Substantia nigra (tissue), 51 donors: ENCODE measurements at places on chromosomes 1 and 21.

DNA sequence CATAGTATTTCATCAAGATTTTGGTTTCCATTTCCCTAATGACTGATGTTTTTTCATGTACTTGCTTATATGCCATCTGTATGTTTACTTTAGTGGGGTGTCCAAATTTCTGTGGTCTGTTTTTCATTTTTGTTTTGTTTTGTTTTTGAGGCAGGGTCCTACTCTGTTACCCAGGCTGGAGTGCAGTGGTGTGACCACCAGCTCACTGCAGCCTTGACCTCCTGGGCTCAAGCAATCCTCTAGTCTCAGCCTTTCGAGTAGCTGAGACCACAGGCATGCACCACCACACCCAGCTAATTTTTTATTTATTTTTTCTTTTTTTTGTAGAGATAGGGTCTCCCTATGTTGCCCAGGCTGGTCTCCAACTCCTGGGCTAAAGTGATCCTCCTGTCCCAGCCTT, 378.0 kb upstream of the VAMP3 start:
- DNase-seq, result no peak

DNA sequence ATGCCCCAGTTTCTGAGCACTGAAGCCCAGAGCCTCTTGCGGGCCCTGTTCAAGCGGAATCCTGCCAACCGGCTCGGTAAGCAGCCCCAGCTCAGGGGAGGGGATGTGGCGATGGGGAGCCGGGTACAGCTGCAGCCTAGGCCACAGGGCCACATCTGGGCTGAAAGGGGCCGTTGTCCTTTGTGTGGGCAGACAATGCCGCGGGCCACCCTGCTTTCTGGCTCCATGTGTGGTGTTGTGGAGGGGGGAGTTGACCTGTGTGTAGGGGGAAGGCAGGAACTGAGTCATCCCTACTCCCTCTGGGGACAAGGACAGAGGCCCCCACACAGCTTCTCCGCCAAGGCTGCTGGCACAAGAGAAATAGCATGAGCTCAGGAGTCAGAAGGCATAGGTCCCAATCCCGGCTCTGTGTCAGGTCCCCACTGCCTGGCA, 26.0 kb downstream of the RPS6KA1 start:
- DNase-seq, result peak; percentile 95

- no peak for DNase-seq
Measured at GRCh38 chr1:209428241-209428921, 155.1 kb upstream of the CAMK1G start.

- no peak for DNase-seq
Measured at GRCh38 chr21:31644643-31645042, 14.8 kb upstream of the SOD1 start.

- no peak for DNase-seq
Measured at GRCh38 chr1:80054129-80054528, 1047.6 kb upstream of the ADGRL4 start.

- no peak for DNase-seq
Measured at GRCh38 chr1:71766748-71767147, 515.6 kb downstream of the NEGR1 start.

DNA sequence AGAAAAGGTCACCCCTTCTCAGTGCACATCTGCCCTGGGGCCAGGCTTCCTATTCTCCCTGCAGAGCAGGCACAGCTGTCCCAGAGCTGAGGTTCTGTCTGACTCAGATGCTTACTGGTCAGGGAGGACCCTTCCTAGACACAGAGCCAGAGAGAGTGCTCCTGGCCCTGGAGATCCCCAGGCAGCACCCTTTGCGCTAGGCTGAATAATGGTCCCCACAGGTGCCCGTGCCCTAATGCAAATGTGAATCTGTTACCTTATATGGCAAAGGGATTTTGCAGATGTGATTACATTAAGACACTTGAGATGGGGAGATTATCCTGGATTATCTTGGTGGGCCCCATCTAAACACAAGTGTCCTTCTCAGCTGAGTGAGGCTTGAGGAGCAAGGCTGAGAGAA, 2.6 kb upstream of the TNNI1 start:
- no peak for DNase-seq

GRCh38 chr21:32141318-32141633, 137.6 kb downstream of the MIS18A start:
- DNase-seq, result no peak

DNA sequence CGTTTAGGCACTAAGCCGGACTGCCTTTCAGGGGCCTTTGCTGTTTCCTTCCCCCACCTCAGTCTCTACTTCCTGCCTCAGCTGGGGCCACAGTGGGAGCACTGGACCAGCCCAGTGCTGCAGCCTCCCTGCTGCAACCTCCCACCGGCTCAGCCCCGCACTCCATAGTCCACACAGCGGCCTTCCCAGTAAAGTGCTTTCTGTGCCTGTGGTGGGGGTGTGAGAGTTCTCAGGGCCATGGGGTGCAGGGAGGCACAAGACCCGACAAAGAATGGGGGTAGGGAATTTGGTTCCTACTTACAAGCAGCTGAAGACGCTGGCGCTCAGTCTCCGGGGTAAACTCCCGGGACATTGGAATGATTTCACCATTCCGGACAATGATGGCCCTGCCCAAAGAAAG, 3.5 kb downstream of the PPM1J start:
- DNase-seq, result no peak

DNA sequence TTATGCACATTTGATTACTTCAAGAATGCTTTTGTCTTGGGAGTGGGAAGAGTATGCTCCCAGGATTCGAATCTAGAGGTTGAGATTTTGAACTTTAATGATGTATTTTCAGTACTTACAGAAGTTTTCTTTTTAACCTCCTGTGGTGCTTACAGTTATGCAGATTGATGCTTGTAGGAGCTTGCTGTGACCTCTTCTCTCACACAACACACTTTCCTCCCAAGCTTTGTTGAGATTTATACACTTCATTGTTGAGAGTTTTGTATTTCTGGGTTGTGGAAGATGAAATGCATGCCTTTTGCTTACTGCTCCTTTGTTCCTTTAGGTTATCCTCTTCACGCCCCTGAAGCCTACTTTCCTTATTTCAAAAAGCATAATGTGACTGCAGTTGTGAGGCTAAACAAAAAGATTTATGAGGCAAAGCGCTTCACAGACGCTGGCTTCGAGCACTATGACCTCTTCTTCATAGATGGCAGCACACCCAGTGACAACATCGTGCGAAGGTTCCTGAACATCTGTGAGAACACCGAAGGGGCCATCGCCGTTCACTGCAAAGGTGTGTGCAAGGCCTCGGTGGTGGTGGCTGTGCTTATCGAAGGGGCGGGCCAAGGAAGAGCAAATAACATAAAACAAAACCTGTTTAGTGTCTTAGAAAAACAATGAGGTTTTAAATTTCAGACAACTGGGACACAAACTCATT, 75.5 kb upstream of the GPR88 start:
- DNase-seq, result no peak

DNA sequence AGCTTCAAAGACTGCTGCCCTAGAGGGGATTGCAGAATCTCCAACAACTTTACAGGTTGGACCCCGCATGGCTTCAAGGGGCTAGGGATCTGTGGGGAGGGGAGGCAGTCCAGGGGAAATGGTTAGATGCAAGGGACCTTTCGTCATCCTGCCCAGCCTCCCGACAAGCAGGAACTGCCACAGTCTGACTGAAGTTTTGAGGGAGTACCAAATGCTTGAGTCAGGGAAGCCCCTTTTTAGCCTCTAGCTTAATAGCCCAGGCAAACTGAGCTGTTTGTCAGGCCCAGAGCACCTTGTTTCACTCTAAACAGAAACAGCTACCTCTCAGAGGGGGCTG, 1.1 kb downstream of the TOR3A start:
- no peak for DNase-seq

GRCh38 chr1:113977906-113978305, 1.4 kb upstream of the OLFML3 start:
- no peak for DNase-seq

- DNase-seq, result no peak
Measured at GRCh38 chr1:180155182-180155682, 563 bp downstream of the QSOX1 start.

GRCh38 chr1:210302501-210302900, 26.2 kb upstream of the HHAT start:
- peak; percentile 4 for DNase-seq

DNA sequence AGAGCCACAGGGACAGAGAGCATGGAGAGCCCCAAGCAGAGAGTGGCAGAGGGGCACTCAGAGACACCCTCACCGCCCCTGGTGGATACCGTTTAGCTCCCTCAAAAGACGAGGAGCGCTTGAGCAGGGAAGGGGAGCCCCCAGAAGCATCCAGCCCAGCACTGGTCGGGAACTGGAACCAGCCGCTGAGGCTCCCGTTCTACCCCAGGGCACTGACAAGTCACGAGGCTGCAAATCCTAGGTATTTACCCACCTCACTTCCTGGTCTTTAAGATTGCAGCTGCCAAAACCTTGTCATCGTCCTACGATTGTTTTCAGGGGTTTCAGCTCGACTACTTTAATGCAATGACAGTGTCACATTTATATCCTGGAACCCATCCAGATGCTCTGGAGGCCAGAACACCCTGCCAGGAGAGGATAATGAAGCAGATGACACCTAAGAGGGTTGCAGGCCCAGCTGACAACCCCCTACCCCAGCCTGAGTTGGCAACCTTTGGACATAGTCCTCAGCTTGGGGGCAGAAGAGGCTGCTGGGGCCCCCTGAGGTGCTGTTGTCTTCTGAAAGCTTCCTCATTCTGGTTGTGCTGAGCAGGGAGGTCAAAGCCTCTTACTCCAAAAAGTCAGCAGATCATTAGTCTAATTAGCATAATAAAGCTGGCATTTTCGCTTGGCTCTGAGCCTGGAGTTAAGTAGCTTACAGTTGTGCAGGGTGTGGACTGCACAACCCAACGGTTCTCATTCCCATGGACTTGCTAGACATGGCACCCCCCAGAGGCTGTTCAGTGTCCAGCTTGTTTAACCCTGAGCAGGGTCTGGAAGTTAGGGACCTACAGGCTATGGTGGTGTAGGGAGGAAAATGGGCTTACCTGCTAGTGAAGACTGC, 20.6 kb upstream of the BACE2 start:
- no peak for DNase-seq

DNA sequence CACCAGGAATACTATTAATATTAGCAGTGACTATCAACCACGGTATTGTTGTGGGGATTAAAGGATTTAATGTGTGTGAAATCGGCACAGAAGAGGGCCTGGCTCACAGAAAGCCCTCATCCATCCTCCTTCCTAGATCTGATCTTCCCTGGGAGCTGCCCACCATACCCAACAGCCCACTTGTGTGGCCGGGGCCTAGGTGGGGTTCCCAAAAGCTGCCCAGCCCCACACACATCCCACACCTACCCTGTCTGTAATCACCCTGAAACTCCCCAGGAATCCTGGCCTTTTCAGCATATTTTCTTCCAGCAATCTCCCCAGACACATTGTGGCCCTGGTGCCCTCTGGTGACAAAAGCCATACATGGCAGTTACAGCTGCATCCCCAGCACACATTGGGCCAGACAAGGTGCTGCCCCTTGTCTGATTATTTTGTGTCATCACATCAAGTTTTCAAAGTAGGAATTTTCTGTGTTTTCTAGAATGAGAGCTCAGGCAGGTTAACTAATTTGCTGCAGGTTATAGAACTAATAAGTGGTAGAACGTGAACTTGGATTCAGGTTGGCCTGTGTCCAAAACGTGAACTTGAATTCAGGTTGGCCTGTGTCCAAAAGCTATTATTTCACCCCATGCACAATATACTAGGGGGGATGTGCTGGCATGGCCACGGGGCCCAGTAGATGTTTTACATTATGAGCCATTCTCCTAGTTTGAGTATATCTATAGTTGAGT, 5.3 kb upstream of the SLC6A9 start:
- no peak for DNase-seq

DNA sequence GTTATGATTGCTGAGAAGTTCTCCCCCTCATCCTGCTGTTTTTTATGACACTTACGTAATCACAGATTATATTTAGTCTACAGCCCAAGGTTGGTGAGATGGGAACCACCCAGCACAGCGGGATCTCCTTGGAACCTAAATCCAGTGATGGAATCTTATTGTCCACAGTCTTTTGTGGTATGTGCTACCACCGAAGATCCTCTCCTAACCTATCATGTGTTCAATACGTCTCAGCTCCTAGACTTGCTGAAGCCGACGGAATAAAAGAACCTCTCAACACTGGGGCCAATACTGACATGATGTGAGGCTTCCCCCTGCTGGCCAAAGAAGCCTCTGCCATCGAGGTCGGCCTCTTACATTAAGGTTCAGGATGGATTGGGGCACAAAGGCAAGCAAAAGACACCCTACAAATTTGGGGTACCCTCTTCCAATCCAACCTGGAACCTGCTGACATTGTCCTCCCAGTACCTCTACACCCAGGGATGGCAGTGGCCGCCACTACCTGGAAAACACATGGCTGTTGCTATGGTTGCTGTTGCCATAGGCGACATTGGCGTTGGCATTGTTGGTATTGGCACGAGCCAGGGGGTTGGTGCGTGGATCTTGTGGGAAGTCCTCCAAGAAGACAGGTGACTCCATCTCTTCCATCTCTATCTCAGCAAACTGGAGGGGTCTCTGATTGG, 19.4 kb upstream of the KIF21B start:
- DNase-seq, result peak; percentile 77

DNA sequence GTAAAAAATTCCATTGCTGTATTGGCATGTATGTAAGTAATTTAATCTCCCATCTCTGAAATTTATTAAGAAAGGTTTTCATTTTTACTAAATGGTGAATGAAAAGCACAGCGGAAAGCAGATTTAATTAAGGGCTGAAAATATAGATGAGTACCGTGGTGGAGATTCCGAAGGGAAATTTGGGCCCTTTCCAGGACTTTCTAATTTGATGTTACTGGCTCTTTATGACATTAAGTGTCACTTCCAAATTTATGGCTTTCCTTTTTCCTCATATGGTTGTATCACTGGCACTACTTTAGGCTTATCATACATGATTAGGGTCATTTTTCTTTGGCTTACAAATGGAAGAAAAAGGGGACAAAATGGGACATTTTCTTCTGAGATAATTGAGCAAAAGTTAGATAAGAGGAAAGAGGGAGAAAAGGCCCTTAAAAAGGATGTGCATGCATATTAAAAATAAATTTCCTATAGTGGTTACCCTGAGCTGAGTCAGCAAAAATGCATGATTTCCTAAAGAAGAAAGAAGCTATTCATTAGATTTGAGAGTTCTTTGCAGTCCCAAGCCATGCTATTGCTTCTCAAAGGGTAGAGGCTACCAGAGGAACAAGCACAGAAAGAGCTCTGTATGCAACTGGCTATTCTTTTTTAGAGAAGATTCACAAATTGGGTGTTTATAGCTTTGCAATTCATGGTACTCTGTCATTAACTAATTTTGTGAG, 74.9 kb upstream of the CNIH3 start:
- no peak for DNase-seq

- DNase-seq, result no peak
Measured at GRCh38 chr1:230317823-230318819, 108.0 kb downstream of the PGBD5 start.

GRCh38 chr1:247329097-247329617, 2.5 kb downstream of the ZNF496 start:
- no peak for DNase-seq

DNA sequence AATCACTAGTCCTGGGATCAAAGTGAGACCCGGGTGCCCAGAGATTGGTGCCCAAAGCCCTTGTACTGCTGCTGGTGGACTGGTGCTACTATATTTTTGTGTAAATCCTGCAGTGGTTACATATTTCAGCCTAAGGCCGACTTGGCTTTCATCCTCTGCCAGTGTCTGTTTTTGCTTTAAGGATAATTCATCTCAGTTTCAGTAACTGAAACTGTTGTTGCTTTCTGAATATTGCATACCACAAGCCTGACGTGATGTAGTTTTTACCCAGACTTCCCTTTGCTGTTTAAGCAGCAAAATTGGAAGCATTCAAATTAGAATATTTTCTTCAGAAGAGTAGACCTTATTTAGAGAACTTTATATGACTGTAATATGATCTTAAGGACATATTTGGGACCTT, 341.8 kb downstream of the RYR2 start:
- DNase-seq, result no peak
